Activated T-helper 1 cell treated with anti-CD3 and anti-CD28 coated beads, Interleukin-12 subunit alpha, Interleukin-12 subunit beta, Interleukin-2, Interleukin-4 antibody, amounts not matched to agents 30 ng/mL and 10 ng/mL and 1 ng/mL, durations not matched to agents 14 hours and 24 hours and 36 hours (primary cell): ENCODE measurements at places on chromosomes 2 and 18.

GRCh38 chr2:238528953-238529781, 102.4 kb downstream of the ASB1 start:
- DNase-seq: no peak

- no peak for DNase-seq
Measured at GRCh38 chr2:47339745-47340541, 63.0 kb upstream of the MSH2 start.

- DNase-seq: no peak
Measured at GRCh38 chr18:42437646-42438045, 482.6 kb downstream of the PIK3C3 start.

GRCh38 chr2:218981881-218982585, 3.0 kb downstream of the FEV start:
- DNase-seq: no peak

- no peak for DNase-seq
Measured at GRCh38 chr18:13444430-13445240, 226.1 kb downstream of the LDLRAD4 start.

DNA sequence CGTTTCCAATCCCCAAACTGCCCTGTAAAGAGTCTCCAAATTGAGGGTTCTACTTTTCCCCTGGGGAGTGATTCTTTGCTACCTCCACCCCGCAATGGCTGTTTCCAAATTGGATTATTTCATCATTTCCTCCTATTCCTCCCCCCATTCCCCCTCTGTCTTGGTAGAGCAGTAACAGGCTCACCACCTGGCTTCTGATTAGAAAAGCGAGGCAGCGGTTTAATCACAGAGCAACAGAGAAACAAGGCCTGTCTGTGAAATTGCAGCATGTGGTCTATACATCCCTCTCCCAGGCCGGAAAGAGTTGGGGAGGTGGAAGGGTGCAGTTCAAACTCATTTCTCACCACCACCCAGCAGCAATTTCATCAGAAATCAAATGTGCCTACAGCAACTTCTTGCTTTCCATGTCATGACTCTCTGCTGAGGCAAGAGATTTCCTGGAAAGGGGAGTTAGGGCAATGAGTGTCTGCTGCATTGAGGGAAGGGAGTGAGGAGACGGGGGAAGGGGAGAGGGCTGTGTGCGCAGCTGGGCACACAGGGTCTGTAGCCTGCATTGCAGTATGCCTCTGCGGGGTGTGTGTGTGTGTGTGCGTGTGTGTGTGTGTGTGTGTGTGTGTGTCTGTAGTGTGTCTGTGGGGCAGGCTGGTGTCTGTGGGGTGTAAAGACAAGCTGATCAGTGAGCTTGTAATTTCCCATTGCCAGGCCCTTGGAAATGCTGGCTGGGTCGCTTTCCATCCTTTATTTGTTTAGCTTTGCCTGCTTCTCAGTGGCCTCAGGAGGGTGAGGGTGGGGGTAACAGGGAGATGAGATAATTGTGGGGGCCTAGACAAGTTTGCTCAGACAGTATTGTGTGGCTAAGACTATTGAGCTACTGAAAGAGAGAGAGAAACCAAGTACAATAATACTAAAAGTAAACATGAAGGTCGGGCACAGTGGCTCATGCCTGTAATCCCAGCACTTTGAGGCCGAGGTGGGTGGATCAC, 13.5 kb upstream of the IGFBP2 start:
- no peak for DNase-seq

GRCh38 chr2:107137706-107138105, 251.7 kb upstream of the ST6GAL2 start:
- DNase-seq: no peak

DNA sequence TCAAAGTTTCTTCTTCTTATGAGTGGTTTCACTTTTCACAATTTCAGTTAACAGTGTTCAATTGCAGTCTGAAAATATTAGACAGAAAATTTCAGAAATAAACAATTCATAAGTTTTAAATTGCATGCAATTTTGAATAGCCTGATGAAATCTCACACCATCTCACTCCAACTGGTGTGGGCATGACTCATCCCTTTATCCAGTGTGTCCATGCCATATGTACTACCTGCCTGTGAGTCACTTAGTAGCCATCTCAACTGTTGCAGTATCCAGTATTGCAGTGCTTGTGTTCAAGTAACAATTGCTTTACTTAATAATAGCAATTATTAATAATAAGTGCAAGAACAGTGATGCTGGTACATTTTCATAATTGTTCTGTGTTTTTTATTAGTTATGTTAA, 1202.5 kb downstream of the DSC3 start:
- DNase-seq: no peak

- DNase-seq: no peak
Measured at GRCh38 chr2:174614261-174614660, 16.7 kb upstream of the WIPF1 start.

DNA sequence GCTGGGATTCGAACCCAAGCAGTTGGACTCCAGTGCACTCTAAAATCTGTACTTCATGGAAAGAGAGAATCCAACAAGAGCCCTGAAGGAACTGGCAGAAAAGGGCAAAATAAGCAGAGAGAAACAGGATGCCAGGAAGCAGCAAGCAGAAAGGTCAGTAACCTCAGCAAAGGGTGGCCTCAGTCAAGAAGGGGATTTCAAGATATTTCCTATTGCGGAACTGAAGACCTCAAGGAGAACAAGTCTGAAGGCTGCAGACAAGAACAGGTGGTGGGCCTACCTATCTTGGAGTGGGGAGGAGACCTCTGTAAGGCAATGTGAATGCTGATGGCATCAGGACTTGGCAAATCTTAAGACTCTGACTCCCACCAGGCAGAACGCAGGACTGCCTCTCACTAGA, 20.1 kb upstream of the MREG start:
- DNase-seq: no peak

DNA sequence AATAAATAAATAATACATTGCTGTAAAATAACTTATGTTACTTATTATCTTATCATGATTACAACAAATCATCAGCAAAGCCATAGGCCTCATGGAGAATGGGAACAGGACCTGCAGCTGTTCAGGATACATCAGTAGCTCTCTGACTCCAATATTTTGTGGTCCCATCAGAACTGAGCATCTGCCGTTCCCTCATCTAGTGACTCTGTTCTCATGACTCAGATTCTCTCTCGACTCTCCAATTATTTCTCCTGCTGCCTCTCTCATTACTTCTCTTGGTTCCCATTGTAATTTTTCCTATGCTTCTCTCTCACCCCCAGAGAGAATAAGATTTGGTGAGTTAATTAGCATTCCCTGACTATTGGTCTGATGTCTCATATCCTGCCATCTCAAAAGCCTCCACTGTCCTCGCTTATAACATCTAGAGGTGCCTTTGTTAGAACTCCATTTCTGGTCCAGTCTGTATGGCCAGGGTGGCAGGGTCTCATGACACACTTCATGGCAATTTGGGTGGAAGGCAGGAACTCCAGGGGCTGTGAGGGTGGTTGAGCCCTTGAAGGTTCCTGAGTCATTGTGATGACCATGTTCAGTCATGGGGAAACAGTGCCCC, 78.0 kb upstream of the TANC1 start:
- DNase-seq: no peak

DNA sequence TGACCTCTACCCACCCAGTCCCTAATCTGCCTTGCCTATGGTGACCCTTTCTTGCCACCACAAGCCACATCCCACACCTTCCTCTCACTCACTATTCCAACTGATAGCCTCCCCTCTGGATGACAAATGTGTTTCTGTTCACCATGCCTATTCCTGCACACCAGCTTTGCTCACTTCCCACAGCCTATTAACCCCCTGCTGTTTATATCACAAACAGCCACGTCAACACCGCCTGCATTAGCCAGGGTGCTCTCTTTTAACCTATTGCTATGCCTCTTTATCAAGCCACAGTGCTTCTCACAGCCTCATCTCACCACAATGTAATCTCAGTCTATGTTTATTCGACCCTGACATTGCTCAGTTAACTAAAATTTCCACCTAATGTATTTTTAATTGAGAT, 271.8 kb downstream of the SUCLG1 start:
- no peak for DNase-seq

GRCh38 chr2:179057737-179058136, 7.8 kb upstream of the CCDC141 start:
- DNase-seq: no peak

GRCh38 chr2:172864182-172864581, 128.5 kb downstream of the RAPGEF4 start:
- DNase-seq: no peak

DNA sequence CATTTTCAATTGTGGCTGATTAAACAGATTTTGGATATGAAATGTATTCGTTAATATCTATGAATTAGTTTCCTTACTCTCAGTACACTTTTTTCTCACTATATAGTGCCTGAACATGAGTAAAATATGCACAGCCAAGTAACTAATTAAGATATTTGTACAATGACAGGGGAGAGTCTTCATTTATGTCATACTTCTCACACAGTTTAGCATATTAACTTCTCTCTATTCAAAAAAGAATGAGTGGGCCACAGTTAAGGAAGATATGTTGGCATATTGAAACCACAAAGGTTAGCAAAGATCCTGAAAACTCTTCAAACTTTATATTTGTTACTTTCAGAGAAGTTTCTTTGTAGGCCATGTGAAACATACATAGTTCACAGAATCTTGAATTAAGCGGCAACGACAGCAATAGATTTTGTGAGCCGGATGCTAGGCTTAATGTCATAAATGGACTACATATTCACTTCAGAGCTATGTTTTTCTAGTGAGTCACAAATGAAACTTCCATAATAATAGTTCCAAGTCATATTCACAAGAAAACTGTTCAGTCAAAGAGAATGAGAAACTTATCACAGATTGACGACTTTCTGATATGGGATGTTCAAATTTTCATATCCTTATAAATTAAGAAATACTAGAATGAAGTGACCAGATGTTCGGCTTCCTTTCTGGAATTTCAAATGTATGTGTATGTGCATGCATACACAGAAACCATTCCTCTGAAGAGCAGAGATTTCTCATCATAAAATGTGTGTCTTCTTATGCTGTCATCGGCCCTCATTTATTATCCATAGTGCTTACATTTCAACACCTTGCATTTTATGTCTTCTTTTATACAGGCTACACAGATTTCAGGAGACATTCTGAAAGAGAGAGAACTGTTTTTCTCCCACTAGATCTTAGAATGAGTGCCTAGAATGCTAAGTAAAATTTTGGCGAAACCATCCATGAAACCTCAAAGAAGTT, 584.0 kb downstream of the SATB2 start:
- DNase-seq: no peak

DNA sequence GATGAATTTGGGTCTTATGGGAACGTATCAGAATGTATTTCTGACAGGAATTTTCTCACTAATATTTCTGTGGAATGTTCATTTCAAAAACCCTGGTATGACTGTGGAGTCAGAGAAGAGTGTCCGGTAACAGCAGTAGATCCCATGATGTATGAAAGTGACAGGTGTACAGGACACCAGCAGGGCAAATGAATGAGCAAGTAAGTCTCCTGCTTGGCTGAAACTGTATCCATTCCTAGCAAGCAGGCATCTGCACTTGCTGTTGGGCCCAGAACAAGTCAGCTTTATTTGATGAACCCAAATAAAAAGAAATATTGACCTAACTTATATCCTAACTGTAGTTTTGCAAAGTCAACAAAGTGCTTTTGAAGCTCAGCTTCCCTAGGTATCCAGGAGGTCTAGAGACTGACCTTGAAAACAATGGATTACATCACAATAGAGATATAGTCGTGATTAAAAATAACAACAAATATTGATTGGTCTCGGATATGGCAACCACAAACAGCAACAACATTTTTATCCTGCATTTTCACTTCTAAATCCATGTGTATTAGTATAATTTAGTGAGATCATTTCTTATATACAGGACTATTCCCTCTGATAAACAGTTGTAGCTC, 37.6 kb downstream of the NXPH2 start:
- no peak for DNase-seq

DNA sequence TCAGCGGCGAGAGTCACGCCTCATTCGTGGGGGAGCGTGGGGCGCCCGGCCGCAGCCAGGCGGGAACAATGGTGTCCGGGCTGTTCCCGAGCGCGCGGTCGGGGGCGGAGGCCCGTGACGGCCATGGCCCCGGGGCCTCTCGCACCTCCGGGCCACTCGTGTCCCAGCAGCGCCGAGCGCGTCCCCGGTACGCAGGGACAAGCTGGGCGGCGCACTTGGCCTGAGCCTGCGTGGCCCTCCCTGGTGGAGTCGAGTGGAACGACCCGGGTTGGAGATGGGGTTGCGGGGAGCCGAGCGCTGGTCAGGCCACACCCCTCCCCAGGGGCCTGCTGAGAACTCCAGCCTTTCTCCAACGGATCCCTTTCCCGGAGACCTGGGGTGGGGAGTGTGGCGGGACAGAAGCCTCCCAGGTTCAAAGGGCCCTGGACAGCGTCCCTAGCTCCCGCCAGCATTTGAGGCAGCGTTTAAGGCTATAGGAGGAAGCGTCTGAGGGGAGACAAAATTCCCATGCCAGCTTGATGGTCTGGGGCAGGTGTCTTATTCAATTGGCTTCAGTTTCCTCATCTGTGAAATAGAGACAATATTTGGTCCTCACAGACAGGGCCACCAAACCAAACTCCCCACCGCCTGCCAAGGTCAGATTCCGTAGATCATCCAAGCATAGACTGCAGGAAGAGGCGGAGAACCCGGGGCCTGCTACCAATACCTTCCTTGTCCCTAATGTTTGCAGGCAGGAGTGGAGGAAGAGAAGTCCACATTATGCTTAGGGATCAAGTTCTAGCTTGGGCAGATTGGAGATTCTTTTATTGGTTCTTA, 553 bp downstream of the CNDP2 start:
- no peak for DNase-seq

DNA sequence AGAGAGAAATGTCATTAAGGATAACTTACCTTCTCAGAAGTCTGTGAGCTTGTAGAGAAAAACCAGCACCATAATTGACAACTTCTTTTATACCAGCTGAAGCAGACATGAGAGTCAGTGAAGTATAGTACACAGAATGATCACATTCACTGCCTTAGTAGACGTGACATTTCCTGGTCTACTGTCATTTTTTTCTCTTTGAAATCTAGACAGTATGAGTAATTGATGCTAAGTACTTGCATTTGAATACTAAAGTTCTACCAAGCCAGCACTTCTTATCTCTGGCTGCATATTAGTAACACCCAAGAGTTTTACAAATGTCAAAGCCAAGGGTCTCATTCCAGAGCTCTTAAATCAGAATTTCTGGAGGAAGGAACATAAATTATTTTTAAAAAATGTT, 25.4 kb upstream of the ACADL start:
- no peak for DNase-seq

DNA sequence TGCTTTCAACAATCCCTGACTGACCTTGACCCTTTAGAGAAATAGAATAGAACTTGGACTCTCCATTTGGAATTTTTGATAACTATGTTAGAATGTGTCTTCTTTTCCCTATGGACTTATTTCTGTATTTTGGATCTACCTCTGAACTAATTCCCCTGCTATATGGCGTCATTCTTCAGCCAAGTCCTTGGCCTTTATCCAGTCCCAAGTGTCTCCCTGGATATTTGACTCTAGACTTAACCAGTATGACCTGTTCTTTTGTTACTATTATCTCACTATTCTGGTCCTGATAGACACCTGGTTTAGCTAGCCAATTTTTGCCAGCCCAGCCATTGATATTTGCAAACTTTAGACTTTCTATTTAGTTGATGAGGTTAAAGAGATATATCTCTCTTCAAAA, 186.8 kb downstream of the KCNS3 start:
- DNase-seq: no peak
